ENCODE measurements at places on chromosomes 7 and 10.

DNA sequence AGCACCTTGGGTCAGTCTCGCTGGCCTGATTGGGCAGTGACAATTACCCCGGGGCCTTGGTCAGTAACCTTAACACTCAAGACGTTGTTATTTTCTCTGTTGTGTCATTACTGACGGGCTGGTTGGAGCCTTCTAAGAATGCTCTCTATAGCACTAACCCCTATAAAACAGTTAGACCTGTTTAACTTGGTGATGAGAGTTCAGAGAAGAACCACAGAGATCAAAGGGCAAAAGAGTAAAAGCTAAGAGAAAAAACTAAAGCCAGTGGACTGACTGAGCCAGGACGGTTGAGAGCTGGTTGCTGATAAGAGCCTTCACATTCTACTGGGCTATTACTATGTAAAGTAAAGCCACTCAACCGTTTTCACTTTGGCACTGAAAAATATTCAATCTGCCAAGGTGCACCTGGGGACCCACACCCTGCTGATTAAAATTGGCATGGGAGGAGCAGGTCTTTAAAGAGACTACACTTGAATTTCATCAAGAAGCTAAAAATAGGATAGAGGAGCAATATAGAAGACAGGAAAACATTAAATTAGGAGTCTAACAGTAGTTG lies 13.6 kb upstream of the ITGB1 start:
- DNase-seq, result no peak

DNA sequence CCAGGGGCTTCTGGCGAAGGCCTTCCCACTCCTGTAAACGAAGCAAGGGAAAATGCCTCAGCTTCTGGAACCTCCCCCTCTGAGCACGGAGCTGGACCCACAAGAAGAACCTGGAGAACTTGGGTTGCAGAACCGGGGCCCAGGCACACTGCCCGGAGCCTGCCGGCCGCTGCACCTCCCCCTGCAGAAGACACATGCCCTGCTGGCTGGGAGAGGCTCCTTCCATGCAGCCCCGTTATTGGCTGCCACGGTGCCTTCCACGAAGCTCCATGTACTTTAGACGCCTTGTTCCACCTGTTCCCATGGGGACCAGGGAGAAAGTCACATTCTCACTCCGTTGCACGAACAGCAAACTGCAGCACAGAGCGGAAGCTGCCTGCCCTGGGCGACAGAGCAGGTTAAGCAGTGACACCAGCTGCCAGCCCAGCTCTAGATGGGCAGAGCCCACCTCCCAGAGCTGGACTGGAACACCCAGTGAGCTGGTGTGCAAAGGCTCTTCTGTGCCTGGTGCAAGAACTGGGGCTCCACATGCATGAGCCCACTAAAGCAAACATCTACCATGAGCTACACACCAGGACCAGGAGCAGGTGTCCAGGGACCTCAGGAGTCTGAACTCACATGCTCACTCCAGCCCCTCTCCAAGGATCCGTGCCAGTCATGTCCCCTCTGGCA lies 70.1 kb downstream of the TNS3 start:
- DNase-seq, result no peak

DNA sequence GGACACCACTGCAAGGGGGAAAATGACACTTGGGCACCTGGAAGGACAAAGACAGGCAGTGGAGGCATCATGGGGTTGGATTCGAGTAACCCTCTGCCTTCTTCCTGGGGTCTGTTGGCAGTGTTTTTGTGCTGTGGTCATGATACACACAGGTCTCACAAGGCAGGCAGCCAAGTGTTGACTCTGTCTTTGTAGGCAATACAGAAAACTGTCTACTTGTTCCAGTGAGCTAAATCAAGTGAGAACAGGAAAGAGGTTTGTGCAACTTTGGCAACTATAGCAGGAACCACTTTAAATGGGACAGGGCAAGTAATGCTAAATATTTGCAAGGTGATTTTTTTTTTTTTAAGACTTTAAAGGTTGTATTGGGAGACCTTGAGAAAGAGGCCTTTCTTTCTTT lies 578.6 kb upstream of the GALNT17 start:
- no peak for DNase-seq

- DNase-seq, result no peak
Measured at GRCh38 chr10:85608706-85609105, 757.9 kb downstream of the GRID1 start.

GRCh38 chr10:86942441-86943315 lies 14.7 kb downstream of the MMRN2 start:
- DNase-seq, result no peak

DNA sequence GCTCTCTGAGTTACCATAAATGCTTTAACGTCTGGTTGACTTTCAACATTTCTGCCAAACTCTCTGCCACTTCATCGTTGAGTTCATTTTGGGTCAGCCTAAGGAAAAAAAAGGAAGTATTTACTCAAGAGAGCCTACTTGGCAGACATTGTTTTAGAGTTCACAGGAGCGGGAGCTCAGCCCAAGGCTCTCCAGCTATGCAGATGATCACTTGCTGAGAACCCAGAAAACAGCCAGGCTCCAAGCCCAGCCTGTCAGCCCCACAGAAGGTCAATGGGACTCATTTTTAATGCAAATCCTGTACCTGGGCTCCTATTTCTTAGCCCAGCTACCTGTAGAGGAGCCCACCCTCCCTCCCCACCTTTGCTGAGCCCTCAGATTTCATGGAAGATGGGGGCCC lies 45.5 kb downstream of the NOD1 start:
- DNase-seq, result no peak

GRCh38 chr7:129828989-129829736 lies 123.6 kb downstream of the UBE2H start:
- DNase-seq, result no peak

GRCh38 chr7:108442039-108442568 lies 14.1 kb downstream of the NRCAM start:
- no peak for DNase-seq

GRCh38 chr7:1391449-1391848 lies 67.8 kb downstream of the MICALL2 start:
- DNase-seq, result no peak

All from D721Med (cell line).